Cardiac muscle cell (in vitro differentiated cells and primary cell): ENCODE measurements at places on chromosomes 2 and 18.

GRCh38 chr2:113005030-113005509 is at the start of gene IL36A:
IL36A (plus strand) TSS chr2:113005459; CDS start chr2:113005872, 413 bp downstream.
- DNase-seq, result no peak

GRCh38 chr2:29765721-29766120 is 155.7 kb downstream of the ALK start:
- DNase-seq, result no peak

DNA sequence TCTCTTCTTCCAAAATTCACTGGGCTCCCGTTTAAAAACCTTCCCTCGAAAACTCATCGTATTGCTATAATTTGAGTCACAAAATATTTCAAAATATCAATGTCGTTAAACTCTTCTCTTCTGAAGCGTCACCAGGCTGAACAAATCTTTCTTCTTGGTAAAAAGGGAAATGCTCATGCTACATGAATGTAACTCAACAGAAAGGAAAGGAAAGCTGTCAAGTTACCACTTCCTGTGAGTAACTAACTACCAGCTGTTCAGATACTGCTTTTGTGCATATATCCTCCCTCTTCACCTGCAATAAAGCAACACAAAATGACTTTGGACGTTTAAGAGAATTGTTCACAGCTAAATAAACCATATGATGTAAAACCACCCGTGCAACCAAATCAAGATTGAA is 95.4 kb downstream of the DOCK10 start:
- DNase-seq, result peak; percentile 68

- DNase-seq, result no peak
These were observed 62.5 kb downstream of the DHRS9 start for GRCh38 chr2:169131587-169132512.

DNA sequence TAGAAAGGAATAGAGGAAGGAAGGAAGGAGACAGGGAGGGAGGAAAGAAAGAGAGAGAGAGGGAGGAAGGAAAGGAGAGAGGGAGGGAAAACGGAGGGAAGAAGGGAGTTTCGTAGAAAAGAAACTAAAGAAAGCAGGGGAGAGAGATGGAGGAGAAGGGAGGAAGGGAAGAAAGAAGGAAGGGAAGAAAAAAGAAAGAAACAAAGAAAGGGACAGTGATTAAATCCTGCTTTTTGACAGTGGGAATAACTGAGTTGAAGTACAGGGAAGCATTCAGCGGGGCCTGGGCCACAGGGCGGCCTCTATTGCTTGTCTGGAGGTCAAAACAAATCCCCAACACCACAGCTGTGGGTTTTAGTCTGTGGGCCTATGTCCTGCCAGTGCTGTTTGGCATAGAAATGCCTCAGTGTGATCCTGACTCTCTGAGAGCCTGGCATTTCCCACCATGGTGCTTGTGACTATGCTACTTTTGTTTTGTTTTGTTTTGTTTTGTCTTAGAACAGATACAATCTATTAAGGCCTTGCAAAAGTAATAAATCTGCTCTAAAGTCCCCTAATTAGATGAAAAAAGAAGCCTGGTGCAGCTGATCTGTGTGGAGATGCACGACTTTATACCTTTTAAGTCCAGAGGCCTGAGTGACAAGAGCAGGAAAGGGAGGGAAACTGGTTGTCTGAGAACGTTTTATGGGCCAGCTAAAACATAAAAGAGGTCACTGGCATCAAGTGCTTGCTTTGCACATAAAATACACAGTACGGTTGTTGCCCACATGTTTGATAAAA is 40.0 kb downstream of the IL1RL2 start:
- DNase-seq, result no peak

DNA sequence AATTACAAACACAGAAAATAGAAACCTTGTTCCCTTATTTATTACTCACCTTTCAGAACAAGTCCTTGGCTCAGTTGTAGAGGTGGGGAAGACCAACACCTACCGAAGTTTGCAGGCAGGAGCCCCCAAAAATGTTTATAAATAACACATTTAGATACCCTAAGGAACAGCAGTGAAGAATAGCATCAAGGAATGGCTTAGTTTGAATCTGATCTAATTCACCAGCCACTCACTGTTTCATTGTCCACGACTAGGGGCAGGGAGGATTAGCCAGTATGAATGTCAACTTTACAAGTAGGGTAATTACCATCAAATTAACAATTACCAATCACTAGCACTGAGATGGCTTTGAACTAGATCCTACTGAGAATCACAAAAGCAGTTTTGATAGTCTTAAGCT is 65.4 kb downstream of the PRPF40A start:
- no peak for DNase-seq

DNA sequence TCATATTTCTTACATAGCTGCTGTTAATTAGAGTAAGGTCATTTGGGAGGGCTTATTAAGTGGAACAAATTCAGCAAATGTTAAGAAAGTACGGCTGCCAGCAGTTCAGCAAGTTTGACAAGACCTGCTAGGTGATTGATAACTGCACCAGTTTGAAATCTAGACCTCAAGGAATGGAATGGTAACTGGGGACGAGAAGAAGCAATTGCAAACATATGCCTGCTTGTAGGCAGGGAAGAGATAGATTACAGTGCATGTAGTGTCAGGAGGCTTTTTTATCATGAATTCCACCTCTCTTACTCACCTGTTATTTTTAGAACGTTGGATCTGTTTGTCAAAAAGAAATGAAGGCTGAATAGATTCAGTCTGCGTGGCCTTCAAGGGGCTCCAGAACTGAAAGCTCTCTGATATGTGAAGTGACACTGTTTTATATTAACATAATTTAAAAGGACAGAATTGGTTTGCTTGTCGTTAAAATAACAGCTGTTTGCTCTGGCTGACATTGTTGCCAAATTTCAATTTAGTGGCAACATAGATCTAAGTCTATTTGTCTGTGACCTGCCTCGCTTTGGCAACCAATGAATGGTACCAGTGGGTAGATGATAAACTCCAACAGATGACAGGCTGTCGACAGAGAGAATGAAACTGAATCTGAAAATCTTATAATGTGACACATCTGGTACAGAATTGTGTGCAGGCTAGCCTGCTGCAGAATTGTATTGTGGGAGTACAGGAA is 199.3 kb downstream of the ZNF407 start:
- DNase-seq, result peak; percentile 50

DNA sequence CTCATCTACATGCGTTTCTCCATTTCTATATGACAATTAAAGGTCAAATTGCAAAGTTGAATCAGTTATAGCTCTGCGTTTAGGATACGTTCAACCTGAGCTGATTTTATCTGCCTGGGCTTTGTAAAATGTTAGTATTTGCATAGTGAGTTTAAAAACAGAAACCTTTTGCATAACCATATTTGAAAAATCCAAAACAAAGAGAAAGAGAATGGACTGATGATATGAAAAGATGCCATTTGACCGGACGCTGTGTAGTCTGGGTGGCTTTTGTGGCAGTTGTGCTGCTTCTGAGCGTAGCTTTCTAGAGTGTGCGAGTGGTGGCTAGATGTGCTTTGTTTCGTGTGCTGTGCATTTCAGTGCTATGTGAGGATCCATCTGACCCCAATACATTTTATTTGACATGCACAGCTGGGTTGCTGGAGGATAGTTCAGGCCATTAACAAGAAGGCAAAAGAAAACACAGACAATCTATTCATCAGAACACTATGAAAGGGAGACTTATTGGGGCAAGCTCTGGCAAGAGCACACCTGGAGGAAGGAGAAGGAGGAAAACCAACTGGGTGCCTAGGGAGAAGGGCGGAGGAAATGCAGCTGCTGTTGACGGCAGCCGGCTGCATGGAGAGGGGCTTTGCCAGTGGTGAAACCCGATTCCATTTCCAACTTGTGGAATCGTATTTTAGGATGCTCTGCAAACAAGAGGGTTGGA is 126.8 kb downstream of the ACOXL start:
- no peak for DNase-seq

GRCh38 chr2:174771136-174771535 is 6.9 kb upstream of the CHRNA1 start:
- DNase-seq, result no peak

- no peak for DNase-seq
These were observed 191.7 kb downstream of the FAM210A start for GRCh38 chr18:13534631-13535030.

DNA sequence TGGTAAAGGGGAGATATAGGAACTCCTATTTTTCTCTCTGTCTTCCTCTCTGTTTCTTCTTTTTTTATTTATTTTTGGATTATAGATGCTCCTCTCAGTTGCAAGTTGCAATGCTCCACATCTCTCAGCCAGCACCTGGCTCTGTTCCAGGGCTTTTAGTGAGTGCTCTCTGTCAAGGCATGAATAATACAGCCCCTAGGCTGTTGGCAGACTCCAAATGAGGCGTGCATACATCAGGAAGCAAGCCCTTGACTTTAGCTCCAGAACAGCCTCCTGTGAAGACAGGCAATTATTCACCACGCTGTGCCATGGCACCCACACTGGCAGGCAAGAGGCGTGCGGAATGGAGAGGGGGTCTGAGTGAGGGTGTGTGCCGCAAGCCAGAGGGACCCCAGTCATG is 228.1 kb upstream of the PXDN start:
- peak; percentile 9 for DNase-seq

GRCh38 chr2:48511849-48512470 is 18.0 kb upstream of the STON1 start:
- DNase-seq, result no peak

DNA sequence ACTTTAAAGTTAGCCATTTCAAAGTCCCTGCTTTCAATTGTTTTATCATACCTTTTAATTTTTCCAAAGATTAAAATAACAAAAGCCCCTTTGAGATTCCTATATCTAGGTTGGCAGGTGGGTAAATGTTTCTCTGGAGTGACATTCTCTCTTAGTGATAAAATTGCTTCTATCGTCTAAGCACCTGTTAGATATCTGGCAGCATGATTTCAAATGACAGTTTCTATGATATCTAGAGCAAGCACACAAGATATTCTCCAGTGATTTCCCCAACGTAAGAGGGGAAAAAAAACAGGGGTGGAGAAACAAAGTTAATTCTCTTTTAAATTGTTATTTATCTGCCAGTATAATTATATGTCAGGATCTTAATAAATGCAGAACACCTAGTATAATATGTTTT is 610.2 kb downstream of the DSC3 start:
- no peak for DNase-seq

DNA sequence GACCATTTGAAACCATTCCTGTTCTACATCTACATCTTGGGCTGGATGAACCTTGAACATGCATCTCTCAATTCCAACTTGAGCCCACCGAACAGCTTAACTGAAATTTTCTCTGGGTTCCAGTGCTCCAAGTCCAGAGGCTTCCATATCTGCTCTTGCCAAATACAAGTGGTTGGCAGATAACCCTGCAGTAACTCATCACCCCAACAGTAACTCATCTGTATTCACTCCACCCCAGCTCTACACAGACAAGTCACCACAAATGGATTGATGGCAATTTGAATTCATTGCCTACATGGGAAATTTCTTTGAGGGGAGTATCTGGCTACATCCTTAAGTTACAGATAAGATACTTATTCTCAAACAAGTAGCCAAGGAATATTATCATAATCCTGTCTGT is 502.4 kb upstream of the TNP1 start:
- DNase-seq, result no peak

DNA sequence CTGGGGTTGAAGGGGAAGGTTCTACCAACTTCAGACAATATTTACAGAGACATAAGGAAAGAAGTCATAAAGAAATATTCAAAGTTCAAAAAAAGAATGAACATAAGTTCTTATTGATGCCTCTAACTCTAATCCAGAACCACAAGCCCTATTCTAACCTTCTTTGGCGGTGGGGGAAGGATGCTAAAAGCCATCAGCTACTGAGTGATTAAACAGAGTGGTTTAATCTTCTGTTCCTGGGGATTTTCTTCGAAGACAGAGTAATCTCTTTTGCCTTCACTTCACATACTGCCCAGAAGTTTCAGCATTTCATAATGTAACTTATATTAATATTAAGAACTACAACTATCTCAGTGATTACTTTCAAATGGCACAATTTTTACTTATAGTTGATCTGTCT is 51.2 kb upstream of the TXNDC2 start:
- DNase-seq, result no peak

- DNase-seq, result no peak
These were observed 222.0 kb upstream of the RAB6C start for GRCh38 chr2:129757366-129757914.

DNA sequence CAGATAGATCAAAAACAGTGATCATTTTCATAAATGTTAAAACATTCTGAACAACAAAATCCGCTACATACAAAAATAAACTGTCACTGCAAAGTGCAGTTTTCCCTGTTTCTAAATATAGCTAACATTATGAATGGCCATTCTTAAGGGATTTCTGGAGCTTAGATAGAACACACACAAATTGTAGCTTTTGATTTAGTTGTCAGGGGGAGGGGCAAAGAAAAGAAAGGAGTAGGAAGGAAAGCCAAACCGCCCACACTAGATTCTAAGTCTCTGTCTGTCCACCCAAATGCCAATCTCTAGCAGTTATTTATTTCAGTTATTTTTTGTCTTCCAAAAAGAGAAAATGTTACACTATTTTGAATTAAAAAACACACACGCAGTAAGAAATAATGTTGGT is 182.4 kb downstream of the CDH2 start:
- DNase-seq, result no peak

DNA sequence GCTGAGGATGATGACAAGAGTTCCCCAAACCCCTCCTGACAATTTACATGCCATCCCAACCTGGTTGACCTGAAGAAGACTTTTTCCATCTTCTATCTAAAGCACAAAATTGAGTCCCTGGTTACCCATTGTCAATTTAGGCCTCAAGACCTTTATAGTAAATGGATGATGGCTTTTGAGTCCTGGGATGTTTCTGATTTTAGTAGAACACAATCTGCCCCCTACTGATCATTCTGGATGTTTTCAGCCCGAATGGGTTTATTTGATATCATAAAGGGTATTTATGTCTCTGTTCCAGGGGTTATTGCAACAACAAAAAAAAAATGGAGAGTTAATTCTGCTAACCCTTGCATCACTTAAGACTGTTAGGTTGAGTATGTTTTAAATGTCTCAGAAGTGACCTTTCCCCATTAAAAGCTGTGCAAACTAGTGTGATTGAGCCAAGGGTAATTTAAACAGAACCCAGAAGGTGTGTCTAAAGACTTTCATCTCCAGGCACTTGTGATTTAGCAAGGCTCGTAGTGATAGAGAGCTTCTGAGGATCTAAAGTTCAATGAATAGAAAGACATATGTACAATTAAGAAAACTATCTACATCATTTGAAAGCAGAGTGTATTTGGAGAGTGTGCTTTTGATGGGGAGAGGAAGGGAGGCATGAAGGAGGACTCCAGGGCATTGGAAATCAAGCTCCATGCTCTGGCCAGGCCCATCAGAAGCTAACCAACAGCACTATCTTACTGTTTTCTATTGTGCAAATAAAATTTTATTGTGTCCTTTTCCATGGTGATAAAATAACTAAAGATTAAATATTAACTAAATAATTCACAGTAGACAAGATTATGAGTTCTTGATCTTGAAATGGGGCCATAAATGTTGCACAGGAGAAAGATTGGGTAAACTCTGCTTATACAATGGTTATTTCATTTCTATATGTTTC is 96.6 kb upstream of the NOSTRIN start:
- DNase-seq, result peak; percentile 69

GRCh38 chr2:231170055-231170454 is 28.4 kb upstream of the ARMC9 start:
- DNase-seq, result peak; percentile 14

DNA sequence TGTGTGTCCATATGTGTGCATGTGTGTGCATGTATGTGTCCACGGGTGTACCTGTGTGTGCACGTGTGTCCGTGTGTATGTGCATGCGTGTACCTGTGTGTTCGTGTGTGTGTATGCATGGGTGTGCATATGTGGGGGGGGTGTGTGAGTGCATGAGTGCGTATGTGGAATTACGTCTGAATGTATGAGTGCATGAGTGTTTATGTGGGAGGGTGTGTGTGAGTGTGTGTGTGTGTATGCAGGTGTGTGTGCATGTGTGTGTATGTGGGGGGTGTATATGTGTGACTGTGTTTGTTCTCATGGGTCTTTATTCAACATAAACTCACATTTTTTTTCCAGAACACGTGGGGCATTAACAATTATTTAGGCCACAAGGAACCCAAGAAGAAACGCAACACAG is 208.4 kb downstream of the SNTG2 start:
- no peak for DNase-seq
